ENCODE measurements at places on chromosomes 2 and 18.

DNA sequence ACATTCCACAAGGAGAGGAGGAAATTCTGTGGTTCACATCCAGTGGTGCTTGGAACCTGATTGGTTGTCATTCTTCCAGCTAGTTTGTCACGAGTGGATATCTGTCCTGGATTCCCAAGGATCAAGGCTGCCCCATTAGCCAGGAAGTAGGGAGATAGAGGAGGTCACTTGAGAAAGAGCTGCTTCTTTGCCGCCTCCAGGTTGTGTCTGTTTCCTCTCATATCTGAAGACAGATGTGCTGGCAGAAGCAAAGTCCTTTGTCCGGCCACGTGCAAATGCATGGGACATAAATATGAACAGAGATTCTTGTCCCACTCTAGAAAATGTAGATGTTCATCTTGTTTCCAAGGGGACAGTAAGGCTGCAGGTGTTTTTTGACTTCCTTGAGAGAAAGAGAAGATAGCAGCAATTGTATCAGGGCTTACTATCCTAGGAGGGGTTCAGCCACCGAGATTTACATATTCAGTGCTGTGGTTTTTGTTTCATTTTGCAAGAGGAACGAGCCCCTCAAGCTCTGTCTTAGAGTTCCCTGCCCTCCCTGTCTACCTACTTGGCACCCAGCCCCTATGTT is 174.4 kb downstream of the RPIA start:
- DNase-seq = no peak

DNA sequence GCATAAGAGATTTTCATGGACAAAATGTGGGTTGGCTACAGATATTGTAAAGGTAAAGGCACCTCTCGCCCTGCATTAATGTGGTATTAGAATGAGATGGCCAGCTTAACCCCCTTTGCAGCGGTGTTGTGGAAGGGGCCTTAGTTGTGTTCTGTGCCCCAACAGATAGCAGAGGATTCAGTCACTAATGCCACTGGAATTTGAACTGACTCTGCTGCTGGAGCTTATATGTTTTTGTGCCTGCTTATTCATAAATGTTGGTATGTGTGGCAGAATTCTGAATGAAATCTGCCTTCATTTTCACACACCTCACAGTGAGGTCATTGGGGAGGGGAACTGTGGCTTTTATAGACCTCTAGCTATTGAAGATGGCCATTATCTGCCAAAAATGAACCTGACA is 90.7 kb upstream of the ITGA6 start:
- no peak for DNase-seq

- no peak for DNase-seq
Observed at GRCh38 chr2:148614322-148615049, 30.1 kb upstream of the EPC2 start.

GRCh38 chr2:200590090-200590489 is 4.3 kb downstream of the AOX1 start:
- DNase-seq = no peak

DNA sequence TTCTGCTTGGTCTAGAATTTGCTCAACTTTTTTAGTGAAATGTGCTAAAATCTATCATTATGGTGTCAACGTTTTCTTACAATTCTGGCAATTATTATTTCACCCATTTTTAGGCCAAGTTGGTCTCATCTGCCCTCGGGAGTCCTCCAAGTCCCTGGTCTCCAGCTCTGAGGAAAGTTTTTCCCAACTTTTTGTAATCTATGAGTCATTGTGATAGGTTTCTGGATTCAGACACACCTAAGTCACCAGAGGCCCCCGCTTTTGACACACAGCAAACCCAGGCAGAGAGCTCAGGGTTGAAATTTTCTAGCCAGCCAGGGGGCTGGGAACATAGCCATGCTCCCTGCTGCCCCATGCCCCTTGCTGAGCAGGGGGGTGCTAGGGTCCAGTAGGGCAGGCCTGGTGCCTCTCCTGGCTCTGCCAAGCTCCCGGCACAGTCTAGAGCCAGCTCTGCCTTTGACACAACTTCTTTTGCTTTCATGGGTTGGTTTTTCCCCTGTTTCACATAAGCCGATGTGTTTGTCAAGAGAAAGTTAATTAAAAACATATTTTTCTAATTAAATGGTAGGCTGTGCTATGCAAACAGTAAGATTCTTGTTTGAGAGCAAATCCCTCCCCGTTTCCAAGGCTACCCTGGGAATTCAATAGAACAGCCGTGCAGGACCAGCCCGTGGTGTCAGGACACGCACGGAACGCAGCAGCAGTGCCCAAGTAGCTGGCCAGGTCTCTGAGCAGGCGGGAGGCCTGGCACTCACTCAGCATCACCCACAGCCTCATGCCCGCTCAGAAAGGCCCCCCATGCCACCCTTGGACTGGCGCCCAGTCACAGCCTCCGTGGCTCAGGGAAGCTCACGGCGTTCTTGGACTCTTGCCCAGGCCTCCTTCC is 25.5 kb upstream of the SNED1 start:
- no peak for DNase-seq
